Occipital lobe (tissue), 3 donors: ENCODE measurements at places on chromosomes 4 and X.

- no peak for DNase-seq
Observed at GRCh38 chr4:159639671-159640323, 536.9 kb downstream of the RAPGEF2 start.

DNA sequence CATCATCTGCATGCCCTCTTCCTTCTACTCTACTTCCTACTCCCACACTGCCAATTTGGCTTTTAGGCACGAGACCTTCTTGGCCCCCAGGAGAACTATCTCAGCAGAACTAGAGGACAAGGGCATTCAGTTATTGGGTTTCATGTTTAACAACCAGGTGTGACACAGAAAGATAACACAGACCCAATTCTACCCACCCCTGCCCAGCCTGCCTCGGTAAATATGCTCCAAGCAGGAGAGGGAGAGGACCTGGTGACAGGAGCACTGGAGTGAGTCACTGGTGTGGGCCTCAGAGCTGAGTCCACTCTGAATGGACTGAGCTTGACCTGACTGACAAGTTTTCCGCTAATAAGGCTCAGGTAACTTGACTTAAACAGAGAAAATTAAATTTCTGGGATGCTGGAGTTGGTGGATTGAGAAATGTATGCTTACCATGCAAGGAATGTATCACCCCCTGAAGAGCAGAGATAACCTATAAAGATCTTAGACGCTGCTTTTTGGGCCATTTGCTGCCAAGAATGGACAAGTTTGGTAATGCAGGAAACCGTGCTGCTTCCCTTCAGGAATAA, 52.5 kb downstream of the CASP3 start:
- no peak for DNase-seq

DNA sequence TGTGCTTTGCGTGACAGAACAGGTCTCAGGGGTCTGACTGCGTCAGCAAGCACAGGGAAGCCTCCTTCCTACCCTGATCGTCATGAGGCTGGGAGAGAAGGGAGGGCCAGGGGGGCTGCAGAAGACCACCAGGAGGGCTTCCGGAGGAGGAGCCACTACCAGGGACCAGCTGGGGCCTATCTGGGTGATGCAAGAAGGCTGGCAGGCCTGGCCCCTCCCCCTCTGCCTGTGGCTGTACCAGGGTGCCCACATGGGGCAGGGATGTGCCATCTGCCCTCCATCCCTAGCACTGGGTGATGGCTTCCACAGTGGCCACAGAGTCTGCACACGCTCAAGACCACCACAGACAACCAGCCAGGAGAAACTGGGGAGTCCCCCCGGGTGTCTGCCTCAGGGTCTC, 116.4 kb upstream of the NKX1-1 start:
- DNase-seq, result no peak

DNA sequence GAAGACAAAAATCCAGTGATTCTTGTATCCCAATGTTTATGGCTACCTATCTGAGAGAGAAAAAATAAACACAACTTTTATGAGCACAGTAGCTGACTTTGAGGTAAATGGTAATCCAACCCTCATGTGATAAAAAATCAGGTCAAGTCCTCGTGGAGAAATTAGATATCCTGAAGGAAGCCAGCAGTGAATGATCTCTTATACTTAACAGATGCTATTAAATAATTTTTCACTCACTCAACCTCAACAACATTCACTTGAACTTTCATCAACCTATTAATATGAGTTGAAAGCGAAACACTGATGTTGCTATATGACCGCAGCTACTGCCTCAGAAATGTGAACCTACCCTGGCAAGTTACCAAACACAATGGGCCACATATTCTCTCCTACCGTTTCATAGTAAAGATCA, 105.4 kb downstream of the GPC3 start:
- no peak for DNase-seq

DNA sequence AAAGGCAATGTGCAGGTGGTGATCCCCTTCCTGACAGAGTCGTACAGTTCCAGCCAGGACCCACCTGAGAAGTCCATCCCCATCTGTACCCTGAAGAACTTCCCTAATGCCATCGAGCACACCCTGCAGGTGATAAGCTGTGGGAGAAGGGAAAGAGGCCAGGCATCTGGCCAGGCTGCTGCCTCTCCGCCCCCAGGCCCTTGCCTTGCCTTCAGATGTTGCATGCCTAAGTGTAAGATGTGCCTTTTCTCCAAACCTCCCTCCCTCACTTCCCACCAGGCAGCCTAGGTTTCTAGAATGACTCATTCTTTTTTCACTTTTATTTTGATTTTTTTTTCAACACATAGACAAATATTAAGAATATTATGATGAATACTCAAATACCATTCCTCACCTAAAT, 12.2 kb upstream of the CDK16 start:
- no peak for DNase-seq

DNA sequence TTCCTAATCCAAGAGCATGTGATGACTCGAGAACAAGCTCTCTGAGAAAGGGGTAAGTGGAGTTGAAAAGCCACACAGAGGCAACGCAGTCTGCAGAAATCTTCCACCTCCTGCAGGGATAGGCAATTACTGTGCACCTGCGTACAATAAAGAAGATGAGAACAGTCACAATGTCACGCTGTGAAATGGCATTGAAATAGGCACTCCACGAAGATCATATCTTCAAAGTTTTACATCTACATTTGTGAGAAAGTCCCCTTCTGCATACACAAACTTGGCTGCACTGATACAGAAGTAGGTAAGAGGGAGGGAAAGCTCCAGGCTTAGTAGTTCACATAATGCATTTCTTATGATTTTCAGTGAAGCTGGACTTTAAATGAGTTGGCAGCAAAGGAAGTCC, 27.1 kb downstream of the DDX60L start:
- no peak for DNase-seq

GRCh38 chrX:104659005-104659744, 93.2 kb downstream of the IL1RAPL2 start:
- no peak for DNase-seq

DNA sequence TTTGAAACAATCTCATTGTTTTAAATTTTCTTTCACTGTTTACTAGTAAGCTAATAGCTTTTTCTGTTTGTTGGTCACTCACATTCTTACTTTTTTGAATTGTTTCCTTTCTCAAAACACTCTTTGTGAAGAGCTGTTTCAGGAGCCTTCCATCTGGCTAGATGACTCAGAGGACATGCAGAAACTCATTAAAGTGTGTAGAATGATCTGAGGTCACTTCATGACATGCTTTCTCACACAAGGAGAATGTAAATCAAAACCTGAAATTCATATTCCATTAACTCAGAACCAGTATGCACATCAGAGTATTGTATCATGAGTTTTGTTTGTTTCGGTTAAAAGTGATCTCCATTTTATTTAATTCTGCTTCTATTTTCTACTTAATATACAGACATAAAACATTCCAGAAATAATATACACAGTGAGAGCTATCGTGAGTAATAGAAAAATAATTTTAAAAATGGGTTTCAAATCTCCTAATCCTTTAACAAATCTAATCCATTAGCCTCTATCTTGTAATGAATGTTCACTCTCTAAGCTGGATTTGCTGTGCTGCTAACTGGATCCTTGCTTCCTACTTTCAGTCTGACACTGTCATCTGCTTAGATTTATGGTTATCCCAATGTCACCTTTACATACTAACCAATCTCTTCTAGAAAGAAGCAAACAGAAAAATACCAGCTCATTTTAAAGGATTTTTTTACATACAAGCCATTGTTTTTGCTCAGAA, 449.6 kb downstream of the FSTL5 start:
- DNase-seq, result no peak

DNA sequence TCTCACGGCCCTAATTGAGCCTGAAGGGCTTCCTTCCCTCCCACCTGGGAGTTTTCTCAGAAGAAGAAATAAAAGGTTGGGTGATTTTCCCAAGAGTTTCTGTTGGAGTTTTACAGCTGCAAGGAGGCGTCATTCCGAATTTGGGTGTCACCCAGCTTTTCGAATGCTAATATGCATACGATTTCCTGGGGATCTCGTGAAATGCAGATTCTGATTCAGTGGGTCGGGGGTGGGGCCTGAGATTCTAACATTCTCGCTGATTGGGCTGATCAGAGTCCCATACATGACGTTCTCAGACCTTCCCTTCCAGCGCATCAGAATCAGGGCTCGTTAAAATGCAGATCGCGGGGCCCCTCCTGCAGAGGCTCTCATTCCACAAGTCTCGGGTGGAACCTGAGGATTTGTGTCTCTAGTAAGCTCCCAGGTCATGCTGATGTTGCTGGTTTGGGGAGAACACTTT, 125.8 kb upstream of the STX18 start:
- no peak for DNase-seq

DNA sequence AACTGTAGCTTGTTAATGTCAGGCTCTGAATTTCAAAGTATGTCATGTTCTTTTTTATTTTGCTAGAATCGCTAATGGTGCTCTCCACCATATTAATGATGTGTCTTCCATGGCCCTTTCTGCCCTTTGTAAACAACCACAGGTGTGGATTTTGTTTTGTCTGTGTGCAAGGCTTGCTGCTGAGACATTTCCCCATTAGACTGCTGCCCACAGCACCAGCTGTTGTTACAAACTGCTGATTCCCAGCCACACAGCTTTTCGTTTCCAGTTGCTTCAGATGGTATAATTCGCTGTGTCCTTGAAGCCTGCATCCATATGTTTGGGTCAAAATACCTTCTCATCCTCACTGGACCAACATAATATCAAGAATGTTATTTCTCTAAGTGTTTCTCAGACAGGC, 32.8 kb downstream of the KCNIP4 start:
- no peak for DNase-seq

- DNase-seq, result no peak
Observed at GRCh38 chrX:11464380-11464779, 171.2 kb downstream of the AMELX start.

GRCh38 chr4:109303140-109303496, 660 bp upstream of the COL25A1 start:
- no peak for DNase-seq

DNA sequence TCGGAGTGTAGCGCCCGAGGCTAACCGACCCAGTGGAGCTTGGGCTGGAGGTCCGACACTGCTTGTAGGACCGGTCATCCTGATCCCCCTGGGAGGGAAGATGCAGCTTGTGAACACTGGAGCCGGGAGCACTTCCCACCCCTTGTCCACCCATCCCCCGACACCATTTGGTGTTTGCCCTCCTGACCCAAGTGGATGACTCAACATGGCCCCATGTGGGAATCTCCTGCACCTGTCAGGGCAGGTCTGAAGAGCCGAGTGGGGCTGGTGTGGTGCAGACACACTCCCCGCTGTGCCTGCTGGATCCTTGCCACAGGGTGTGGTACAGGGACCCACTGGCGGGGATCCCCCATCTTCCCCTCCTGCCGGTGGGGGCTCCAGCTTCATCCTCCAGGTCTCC, 90.0 kb upstream of the AFAP1 start:
- DNase-seq, result no peak

GRCh38 chr4:189660722-189661360, 279.8 kb upstream of the FRG1 start:
- DNase-seq, result no peak

DNA sequence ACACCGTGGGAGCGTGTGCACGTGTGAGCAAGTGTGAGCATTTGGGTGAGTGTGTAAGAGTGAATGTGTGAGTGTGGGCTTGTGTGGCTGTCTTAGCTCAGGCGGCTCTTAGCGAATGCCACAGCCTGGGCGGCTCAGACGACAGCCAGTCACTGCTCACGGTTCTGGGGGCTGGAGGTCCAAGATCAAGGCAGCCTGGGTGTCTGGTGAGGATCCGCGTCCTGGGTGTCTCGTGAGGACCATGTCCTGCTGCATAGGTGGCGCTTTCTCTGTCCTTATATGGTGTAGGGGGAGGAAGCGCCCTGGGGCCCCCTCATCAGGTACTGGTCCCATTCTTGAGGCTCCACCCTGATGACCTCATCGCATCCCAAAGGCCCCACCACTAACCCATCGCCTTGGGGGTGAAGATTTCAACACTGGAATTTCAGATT, 4.5 kb downstream of the DOK7 start:
- DNase-seq, result no peak

GRCh38 chrX:66098162-66098561, 58.3 kb upstream of the VSIG4 start:
- DNase-seq, result no peak

DNA sequence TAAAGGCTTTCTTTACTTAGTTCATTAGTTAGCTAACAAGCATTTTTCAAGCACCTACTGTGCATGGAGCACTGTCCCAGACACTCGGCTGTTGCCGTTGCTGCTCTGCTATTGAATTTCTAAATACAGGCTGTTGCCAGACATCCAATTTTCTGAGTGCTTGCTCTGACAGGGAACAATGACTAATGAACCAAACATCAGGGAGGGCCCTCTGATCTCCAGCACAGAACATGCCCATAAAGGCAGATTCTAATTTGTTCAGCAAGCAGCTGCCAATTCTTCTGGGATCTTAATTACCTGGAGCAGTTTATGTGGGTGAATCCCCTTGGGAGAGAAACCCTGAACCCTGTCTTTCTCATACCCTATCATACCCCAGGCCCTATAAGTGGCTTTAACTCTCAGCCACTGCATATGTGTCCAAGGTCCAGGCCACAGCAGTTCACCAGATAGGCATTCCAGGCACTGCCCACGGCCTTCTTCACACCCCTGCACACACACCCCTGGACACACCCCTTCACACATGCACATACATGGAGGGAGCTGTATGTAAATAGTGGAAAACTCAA, 27.9 kb downstream of the TSC22D3 start:
- DNase-seq, result no peak

DNA sequence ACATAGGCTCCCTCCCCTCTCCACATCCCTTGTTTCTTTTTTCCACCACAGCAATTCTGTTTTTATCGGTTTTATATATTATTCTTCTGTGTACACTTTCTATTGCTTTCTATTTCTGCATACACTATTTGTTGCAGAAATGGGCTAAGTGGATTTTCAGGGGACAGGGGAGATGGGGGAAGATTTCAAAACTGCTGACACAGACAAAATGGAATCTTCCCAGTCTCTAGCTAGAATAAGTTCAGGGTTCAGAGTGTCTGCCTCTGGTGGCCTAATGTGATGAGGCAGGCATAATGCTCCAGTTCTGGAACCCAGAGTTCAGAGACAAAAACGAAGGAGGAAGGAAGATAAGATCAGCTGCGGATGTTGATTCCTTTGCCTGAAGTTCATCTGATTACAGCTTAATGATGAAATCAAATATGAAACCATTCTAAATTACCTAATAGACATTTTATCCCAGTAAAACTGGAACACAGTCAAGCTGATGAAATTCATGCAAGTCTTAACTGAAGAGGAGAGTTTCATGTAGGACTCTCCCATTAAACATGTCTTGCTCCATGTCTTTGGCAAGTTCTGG, 447.1 kb downstream of the AFF2 start:
- DNase-seq, result no peak

GRCh38 chr4:153259661-153260060, 55.4 kb downstream of the TRIM2 start:
- no peak for DNase-seq

DNA sequence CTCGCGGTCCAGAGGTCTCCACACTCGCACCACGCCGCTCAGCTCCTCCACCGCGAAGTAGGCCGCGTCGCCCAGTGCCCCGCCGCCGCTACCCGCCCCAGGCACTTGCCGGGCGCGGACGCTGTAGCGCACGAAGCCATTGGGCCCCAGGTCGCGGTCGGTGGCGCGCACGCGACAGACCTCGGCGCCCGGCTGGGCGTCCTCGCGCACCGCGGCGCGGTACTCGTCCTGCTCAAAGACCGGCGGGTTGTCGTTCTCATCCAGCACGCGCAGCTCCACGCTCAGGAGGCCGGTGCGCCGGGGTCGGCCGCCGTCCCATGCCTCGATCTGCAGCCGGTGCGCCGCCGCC, 1.4 kb downstream of the DCHS2 start:
- DNase-seq, result no peak

- DNase-seq, result no peak
Observed at GRCh38 chrX:151899622-151900021, 13.1 kb upstream of the MAGEA4 start.
